ENCODE measurements at places on chromosomes 2 and 18. TPM values are rescaled to one million over a fixed set of nuclear protein-coding genes. Genes with fewer than 3 reads are reported as not detected.

GRCh38 chr2:219495531-219496122 is 3.1 kb upstream of the GMPPA start:
- peaks cover 26% of the 10 kb centered on the region for H3K4me1 ChIP-seq
- H3K4me3 ChIP-seq, result no peak overlapping the region
- DNase-seq, result peak; percentile 29
- no peak overlapping the region for H3K27ac ChIP-seq
- H3K27me3 ChIP-seq, result peaks cover 36% of the 10 kb centered on the region

DNA sequence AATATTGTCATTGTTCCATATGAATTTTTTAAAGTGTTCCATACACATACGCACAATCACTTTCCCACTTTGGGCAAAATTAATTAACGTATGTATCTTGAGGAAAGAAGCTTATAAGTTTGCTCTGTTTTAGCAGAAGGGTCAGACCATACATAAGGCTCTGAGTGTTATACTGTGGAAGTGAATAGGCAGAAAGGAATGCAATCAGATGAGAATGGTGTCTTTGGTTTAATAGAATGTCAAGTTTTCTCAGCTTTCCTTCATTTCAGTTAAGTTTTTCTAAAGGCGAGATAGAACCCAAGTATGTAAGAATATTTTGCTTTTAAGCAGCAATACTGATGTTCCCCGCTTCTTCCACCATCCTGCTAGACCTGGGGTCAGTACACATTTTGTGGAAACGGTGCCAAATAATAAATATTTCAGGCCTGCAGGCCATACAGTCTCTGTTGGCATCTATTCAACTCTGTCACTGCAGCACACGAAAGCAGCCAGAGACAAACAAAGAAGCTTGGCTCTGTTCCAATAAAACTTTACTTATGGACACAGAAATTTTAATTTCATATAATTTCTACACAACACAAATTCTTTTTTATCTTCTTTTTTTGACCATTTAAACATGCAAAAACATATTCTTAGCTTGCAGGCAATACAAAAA is 100.6 kb downstream of the UPP2 start:
- no peaks in the 10 kb centered on the region for H3K4me1 ChIP-seq
- no peaks in the 10 kb centered on the region for H3K27me3 ChIP-seq
- no peaks in the 10 kb centered on the region for H3K36me3 ChIP-seq
- H3K27ac ChIP-seq, result no peak overlapping the region
- H3K4me3 ChIP-seq, result no peak overlapping the region

The ZBTB7C gene
- 0.13 TPM for total RNA-seq

- no peak overlapping the region for H3K4me3 ChIP-seq
- H3K27me3 ChIP-seq, result no peaks in the 10 kb centered on the region
- DNase-seq, result no peak
- H3K36me3 ChIP-seq, result no peaks in the 10 kb centered on the region
These were observed 66.6 kb downstream of the CELF4 start for GRCh38 chr18:37499044-37499443.

The COBLL1 gene
- not detected for total RNA-seq

GRCh38 chr2:235864302-235864701 is 303.9 kb downstream of the GBX2 start:
- H3K4me3 ChIP-seq, result no peak overlapping the region
- H3K27me3 ChIP-seq, result no peaks in the 10 kb centered on the region
- H3K27ac ChIP-seq, result no peak overlapping the region
- no peaks in the 10 kb centered on the region for H3K4me1 ChIP-seq
- H3K36me3 ChIP-seq, result no peaks in the 10 kb centered on the region

DNA sequence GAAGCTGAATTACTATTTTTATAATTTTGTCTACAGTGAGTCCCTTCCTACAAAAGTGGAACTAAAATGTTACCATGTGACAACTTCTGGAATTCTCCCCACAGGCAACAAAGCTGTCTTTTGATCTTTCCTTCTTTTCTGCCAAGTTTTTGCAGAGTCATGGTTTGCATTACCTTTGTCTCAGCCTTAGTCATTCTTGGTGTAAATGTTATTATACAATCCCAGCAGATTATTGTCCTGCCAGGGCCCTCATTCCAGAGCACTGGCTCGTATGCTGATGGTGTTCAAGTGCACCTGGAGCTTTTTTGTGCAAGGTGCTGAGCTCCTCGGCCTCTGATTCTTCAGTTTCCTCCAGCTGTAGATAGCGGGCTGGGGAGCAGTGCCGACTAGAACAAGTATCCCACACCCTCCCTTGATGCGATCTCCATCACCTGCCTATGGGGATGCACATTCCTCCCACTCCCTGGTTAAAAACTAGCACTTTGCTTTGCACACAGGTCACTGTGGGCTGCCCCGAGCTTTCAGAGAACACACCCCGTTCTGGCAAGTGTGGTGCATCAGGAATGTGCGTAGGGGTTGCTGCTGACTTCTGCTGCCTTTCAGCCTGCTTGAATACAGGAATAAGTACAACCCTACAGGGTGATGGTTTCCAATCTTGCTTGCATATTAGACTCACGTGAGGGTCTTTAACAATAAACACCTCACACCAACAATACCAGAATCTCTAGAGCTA is 263.6 kb downstream of the RNF144A start:
- no peaks in the 10 kb centered on the region for H3K27me3 ChIP-seq
- no peaks in the 10 kb centered on the region for H3K36me3 ChIP-seq
- no peak overlapping the region for H3K4me3 ChIP-seq
- DNase-seq, result no peak

DNA sequence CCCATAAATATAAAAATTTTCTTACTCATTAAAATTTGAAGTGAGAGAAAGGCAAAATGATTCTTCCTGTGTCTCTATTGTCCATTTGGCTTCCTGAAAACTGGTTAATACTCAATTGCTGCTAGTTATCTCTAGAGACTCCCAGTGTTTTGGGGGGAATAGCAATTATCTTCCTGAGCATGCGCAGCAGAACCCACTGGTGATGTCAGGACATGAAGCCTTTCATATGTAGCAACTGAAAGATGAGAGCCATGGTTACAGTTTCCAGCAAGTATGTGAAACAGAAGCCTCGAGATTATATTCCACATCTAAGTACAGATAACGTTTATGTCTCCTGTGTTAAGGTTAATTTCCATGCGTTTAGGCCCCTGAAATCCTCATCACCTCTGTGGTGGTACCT is 254.3 kb upstream of the FIGN start:
- H3K4me3 ChIP-seq, result no peak overlapping the region
- no peaks in the 10 kb centered on the region for H3K36me3 ChIP-seq
- H3K27ac ChIP-seq, result no peak overlapping the region
